Fibroblast of upper back skin (primary cell): ENCODE measurements at places on chromosomes 7 and 10.

- DNase-seq, result peak; percentile 55
These were observed 22.1 kb downstream of the CYP17A1 start for GRCh38 chr10:102814873-102815661.

GRCh38 chr7:18494406-18494805 lies 1.1 kb upstream of the HDAC9 start:
- no peak for DNase-seq

DNA sequence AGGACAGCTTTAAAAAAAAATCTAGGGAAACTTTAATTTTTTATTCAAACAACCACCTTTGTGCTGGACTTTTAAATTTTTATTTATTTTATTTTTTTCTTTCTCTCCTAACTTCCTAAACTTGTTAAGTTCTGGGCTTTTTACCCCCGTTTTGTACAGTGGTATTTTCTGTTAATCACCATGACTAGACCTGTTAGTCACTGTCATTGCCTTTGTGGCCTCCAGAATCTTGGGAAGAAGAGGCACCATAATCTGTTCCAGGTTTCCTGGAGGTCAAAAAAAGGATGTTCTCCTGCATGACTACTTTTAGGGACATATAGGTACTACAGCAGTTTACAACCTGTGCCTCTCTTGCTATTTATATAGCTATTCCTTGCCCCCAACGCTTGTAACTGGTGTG lies 31.1 kb upstream of the DDX50 start:
- no peak for DNase-seq

DNA sequence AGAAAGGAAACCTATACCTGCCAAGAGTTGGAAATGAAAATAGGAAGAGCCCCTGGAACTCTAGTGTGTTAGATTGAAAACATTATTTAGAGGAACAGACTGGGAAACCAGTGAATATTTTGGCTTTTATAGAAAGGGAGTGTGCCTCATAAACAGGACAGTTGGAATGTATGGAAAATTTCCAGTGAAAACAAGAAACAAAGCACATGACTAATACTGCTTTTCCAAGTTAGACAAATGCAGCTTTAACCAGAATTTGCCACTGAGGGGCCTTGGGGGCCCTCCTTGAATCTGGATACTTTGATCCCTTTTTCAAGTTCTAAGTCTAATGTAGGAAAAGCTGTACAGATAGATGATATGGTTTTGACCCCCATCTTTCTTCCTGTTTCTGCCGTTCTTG lies 21.2 kb downstream of the ITGB8 start:
- peak; percentile 72 for DNase-seq

- DNase-seq, result peak; percentile 64
These were observed 23.2 kb downstream of the COL1A2 start for GRCh38 chr7:94417901-94418300.

- DNase-seq, result peak; percentile 61
These were observed 1.1 kb upstream of the ITGB8 start for GRCh38 chr7:20329389-20330238.

DNA sequence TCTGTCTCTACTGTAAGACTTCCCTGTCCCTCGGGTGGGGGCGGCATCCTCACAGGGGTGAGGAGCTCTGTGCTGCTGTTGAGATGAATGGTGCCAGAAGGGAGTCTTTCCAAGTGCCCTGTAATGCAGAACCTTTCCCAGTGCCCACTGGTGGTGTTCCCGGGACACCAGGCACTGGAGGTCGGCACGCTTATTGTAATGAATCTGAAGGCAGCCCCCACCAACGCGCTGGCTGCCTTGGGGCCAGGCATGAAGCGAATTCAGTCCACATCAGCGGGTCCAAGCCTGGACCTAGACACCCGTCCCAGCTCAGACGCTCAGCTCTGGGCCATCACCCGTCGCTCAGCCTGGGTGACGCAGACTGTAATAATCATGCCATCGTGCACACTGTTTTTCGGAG lies 592.9 kb downstream of the DNAJB6 start:
- no peak for DNase-seq

GRCh38 chr7:101265622-101266516 lies 21.0 kb upstream of the FIS1 start:
- DNase-seq, result no peak

DNA sequence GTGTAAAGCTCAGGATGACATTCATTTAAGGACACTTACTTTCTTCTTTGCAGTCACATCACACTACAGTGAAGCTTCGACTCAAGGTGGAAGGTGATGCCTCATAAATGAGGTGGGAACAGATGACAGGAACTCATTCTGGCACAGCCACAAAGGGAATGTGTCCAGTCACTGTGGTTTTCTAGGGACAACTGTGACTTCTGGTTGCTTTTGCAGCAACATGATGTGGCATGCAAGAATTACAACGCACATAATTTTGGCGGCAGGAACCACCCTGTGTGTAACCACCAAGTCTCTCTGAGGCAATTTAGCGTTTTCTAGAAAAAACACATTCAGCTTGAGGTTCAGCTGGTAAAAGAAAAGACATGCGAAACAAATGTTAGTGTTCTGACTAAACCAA lies 32.0 kb upstream of the FERD3L start:
- peak; percentile 21 for DNase-seq

GRCh38 chr7:140027858-140028257 lies 34.9 kb downstream of the PARP12 start:
- DNase-seq, result no peak

GRCh38 chr7:135558337-135558767 lies 635 bp downstream of the NUP205 start:
- DNase-seq, result peak; percentile 57

- DNase-seq, result no peak
These were observed 69.4 kb downstream of the FAM204A start for GRCh38 chr10:118272767-118273166.

GRCh38 chr10:52210161-52210560 lies 103.9 kb upstream of the DKK1 start:
- DNase-seq, result no peak

GRCh38 chr7:21550821-21551531 lies 8.1 kb downstream of the DNAH11 start:
- no peak for DNase-seq

DNA sequence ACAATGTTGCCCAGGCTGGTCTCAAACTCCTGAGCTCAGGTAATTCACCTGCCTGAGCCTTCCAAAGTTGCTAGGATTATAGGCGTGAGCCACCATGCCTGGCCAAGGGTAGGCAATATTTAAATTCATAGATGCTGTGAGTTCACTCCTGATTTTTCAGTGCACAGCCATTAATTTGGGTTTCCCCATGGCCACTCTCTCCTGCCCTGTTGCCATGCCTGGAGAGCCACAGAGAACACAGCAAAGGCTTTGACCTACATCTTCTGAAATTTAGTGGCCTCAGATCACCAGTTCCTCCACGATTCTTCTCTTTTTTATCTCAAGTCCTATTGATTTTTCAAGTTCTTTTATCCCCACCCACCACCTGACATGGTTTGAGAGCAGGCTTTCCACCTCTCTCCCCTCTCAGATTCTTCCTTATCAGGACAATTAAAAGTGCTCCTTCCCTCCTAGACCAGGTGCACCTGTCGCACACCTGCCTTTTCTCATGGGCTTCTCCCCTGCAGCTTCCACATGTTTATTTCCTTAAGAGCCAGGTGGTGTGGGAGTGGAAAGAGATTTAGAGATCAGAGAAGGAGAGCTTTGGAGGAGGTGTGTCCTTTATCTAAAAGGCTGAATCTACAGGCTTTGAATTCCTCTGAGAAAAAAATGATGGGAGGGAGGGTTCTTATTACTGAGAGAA lies 123.8 kb downstream of the ADRA2A start:
- DNase-seq, result no peak

GRCh38 chr10:17257466-17258321 lies 29.7 kb downstream of the VIM start:
- DNase-seq, result peak; percentile 82

DNA sequence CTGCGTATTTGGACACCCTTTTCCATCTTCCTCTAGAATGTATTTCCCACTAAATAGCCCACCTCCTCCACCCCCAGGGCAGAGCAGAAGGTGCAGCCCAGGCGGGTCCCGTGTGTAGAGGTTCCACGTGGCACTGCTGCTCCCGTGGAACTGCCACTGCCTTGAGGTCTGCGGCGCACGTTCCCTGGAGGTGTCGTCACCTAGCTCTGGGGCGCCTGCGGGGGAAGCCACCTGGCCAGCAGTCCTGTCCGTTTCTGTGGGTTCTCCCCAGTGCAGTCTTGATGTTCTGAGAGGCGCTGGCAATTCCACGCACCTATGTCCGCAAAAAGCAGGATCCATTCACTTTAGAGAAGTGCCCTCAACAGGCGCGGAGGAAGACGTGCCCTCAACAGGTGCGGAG lies 21.9 kb downstream of the BNIP3 start:
- DNase-seq, result no peak

DNA sequence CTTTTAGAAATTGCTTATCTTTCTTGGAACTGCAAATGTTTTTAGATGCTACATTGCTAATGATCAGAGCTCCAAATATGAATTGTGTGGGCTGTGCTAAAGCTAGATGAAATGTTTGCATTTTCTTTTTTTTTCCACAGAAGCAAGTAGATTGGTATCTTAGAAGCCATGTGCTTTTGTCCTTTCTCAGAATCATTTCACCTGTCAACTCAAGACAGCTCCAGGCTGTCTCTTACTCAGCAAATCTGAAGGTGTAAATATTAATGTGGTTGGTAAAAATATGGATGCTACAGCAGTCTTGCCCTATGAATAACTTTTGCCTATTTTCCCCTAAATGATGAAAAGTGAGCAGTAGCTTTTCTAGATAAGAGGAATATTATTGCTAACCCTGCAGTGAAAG lies 41.2 kb downstream of the AP3M1 start:
- no peak for DNase-seq

- DNase-seq, result no peak
These were observed 306.0 kb downstream of the TFEC start for GRCh38 chr7:115724400-115725056.

GRCh38 chr10:70308121-70309060 lies 24.6 kb upstream of the NPFFR1 start:
- no peak for DNase-seq

GRCh38 chr7:84060760-84061261 lies 133.8 kb downstream of the SEMA3A start:
- peak; percentile 51 for DNase-seq

- peak; percentile 12 for DNase-seq
These were observed 30.8 kb downstream of the TM9SF3 start for GRCh38 chr10:96556003-96556402.

- peak; percentile 84 for DNase-seq
These were observed 103.6 kb downstream of the SMURF1 start for GRCh38 chr7:99040104-99040958.

- peak; percentile 62 for DNase-seq
These were observed 137.1 kb downstream of the BMPER start for GRCh38 chr7:34042406-34042805.
